ENCODE measurements at places on chromosomes 3 and 15. TPM values are rescaled to one million over a fixed set of nuclear protein-coding genes. Genes with fewer than 3 reads are reported as not detected.

The TLE3 gene
- total RNA-seq: 16.6 TPM

The LRRIQ4 gene
- not detected for total RNA-seq

The ACTC1 gene
- 2.1 TPM for total RNA-seq

The SLC38A3 gene
- 48.0 TPM for total RNA-seq

The FSIP1 gene
- 0.33 TPM for total RNA-seq

The SNTN gene
- total RNA-seq: not detected

The CHRM5 gene
- not detected for total RNA-seq

The PRSS50 gene
- total RNA-seq: 2.6 TPM

The TM4SF1 gene
- 104 TPM for total RNA-seq

The SRGAP3 gene
- total RNA-seq: 10.9 TPM

The SYNPR gene
- total RNA-seq: 0.52 TPM

The PLSCR5 gene
- not detected for total RNA-seq

The RUBCN gene
- total RNA-seq: 23.1 TPM

The ZIC4 gene
- total RNA-seq: not detected

All from body of pancreas (tissue), 4 donors.